GM04504 (cell line): ENCODE measurements at places on chromosomes 5 and 9.

DNA sequence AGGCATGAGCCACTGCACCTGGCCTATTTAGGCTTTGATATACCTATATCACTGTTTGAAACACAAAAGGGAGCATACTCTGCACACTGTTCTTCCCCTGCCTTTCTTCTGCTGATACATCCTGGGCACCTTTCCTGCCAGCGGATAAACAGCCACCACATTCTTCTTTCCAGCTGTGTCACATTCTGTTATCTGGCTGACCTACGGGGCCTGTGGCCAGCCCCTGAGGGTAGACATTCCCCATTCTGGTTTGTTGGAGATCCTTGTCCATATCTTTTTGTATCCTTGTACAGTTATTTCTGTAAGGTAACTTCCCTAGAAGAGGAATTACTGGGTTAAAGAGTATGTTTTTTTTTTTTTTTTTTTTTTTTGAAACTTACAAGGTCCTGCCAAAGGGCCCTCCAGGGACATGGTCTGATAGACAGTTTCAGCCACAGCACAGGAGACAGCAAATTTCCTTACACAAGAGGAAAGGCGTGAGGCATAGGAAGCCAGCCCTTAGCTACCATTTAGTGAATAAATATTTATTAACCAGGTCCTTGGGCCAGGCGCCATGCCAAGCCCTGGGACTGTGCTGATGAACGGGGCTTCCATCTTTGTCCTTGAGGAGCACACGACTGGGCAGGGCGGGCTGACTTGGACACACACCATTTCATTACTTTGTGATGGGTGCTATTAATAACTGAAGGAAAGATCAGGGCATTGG lies 57.8 kb downstream of the ERGIC1 start:
- DNase-seq, result no peak

DNA sequence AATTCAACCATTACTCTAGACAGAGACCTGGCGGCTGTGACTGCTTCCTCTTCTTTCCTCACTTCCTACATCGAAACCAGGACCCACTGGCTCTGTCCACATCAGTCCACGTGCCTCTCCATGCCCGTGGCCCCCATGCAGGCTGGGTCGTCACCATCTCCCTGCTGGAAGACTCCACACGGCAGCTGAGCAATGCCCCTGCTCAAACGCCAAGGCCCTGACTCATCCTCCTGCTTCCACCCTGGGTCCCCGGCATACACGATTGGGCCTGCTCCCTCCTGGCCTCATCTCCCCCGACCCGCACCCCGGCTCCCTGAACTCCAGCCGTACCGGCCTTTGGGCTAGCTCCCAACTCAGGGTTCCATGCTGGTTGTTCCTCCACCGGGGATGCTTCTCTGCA lies 67.2 kb upstream of the IER5L start:
- no peak for DNase-seq

GRCh38 chr5:23721336-23721735 lies 213.9 kb downstream of the PRDM9 start:
- DNase-seq, result no peak

DNA sequence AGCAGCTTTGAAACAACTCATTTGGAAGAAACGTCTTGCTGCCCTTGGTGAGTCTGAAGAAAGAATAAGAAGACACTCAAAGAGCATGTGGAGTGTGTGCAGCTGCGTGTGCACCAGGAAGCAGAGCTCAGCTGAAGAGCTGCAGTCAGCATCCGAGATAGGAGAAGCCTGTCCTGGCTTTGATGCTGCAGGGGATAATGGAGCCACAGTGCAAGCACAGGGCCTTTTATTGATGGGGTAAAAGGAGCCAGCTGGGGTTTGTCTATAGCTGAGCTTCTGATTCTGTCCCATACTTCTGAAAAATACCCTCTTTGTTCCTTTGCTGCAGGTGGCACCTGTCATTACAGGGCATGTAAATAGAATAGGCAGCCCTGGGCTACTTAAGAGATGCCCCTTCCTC lies 375.7 kb upstream of the ZNF462 start:
- DNase-seq, result no peak

DNA sequence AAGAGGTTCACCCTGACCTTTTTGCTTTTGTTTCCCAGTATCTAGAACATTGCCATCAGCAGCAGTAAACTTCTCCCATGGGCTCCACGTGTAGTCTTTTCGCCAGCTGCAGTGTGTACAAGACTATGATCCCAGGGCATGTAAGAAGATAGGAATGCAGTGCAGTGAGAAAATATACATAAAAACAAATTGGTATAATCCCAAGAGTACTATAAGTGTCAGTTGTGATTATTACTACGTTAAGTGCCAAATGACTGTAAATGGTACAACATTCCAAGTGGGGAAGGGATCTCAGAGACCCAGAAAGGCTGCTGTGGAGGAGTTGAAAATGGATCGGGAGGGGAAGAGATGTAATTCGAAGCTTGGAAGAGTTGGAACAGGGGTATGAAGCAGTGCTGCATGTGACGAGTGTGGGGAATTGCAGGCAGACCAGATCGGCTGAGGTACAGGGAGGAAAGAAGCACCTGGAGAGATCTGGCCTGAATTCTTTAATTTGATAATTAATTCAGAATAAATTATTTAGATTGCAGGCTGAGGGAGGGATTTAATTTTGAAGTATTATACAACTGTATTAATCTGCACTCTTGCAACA lies 95.1 kb downstream of the FBXL7 start:
- DNase-seq, result no peak

GRCh38 chr5:40364441-40364840 lies 315.3 kb upstream of the PTGER4 start:
- DNase-seq, result no peak

DNA sequence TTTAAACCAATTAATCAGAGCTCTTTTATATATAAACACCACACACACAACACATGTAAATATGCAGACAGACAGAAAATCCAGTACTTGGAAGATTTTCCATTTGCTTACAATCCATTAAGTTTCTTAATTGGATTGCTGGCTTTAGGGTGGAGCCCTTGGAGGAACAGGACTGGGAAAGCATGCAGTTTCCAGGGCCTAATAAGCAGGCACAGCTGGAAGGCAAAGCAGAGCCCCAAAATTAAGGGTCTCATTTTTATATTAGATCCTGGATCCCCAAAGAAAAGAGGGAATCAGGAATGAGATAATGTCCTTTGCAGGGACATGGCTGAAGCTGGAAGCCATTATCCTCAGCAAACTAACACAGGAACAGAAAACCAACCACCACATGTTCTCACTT lies 13.1 kb upstream of the SMC2 start:
- no peak for DNase-seq

DNA sequence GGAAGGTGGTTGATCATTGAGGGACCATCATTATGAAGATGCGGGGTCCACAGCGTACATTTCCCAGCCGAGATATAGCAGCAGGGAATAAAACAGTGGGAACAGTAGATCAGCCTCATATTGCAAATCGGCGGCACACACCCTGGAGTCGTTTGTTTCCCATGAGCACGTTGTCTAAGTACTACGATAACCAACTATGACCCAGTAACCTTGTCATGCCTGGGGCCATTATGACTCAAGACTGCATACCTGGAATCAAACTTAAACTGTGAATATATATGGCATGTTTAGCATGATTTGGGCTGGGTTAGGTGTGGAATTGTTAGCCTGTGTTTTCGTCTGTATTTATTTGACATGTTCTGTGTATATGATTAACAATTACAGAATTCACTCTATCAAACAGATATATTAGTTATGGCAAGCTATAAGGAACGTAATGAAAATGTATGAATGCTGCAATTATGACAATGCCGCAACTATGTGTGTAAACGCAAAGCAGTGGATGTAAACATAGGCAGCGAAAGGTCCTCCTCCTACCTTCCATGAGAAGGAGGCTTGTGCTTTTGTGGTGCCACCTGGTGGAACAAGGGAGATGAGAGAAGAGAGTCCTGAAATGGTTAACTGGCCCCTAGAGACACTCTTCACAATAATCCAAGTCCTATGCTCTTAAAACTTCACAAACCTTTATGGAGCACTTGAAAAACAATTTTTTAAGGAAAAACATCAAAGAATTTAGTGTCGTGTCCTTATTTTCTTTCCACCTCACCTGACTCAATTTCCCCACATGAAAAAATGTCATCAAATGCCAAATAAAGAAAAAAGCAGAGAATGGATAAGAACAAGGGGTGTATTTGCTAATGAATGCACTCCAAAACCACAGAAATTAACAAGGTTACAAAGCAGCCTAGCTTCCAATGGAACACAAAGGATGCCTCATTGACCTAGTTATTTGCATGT lies 47.1 kb downstream of the SEMA5A start:
- DNase-seq, result no peak

- no peak for DNase-seq
Measured at GRCh38 chr9:99852617-99853016, 30.9 kb downstream of the NR4A3 start.

DNA sequence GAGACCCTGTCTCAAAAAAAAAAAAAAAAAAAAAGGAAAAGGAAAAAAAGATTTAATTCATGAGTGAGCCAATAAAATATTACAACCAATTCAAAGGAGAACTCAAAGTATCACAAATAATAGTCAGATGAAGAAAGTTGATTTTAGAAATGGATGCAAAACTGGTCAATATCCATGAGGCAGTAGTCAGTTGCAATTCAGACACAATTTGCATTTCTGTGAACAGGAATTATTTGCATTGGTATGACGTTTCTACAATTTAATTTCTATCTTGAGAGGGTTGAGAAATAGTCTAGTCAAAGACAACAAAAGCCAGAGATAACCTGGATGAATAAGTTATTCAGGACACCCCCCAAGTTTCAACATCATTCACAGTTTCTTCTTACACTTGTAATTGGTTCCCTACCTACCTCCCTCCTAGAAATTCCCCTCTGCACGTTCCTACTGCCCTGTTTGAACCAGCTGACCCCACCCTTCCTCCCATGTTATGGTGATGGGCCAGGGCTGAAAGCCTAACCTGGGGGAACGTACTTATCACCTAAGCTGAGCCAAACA lies 28.6 kb upstream of the CDKN2AIPNL start:
- DNase-seq, result no peak

DNA sequence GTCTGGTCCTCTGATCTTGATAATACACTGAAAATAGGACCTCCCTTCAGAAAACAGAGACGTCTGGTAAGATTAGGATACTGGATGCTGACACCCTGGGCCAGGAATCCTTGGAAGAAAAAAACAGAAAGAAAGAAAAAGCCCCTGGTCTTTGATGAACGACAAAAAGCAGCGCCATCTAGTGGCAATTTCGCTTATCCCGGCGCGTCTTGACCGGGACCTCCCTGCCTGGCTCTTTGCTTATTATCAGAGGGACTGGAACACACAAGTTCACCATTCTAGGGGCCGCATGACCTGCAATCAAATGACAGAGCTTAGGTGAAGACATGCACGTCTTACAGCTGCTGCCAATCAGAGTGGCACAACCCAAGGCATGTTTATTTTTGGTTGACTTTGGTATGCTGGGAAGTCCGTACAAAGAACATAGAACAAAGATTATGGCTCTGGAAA lies 114.9 kb upstream of the NFIB start:
- peak; percentile 15 for DNase-seq

- peak; percentile 2 for DNase-seq
Measured at GRCh38 chr9:72203205-72203803, 54.1 kb downstream of the GDA start.

DNA sequence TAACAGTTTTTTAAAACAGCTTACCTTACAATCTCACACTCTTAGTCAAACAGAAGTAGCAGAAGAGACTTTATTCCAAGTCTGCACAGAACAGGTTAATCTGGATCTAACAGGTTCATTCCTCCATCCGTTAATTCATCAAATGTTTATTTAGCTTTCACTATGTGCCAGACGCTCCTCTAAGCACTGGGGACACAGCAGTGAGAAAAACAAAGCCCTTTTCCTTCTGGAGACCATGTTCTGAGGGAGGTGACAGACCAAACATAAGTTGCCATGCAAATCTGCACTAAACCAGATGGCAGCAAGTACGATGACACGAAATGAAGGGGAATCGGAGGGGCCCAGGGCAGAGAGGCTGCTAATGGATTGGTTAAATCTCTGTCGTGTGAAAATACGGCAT lies 17.1 kb upstream of the GLIPR2 start:
- no peak for DNase-seq

DNA sequence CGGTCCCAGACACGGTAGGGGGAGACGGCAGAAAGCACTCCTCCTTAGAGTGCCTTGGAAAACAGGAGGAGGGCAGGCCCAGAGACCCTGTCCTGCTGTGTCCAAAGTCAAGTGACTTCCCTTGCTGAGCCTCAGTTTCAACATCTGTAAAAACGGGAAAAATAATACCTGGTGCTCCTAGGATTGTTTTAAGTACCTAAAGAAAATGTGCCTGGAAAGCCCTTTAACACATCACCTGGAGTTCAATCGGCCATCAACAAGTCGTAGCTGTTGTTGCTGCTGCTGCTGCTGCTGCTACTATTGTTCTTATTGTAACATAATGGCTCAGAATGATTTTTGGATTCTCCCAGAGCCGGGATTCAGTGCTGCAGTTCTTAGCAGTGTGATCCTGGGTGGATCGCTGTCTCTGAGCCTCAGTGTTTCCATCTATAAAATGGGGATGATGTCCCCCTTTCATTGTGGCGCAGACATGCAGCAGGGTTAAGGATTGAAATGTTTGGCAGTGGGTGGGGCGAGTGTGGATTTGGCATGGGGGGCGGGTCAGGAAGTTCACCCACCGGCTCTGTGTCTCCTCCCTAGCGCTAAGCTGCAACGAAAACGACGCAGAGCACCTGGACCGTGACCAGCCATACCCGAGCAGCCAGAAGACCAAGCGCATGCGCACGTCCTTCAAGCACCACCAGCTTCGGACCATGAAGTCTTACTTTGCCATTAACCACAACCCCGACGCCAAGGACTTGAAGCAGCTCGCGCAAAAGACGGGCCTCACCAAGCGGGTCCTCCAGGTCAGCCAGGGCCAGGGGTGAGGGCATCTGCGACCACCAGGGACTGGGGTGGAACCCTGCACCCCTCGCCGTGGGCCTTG lies 9.2 kb downstream of the LHX2 start:
- no peak for DNase-seq

- no peak for DNase-seq
Measured at GRCh38 chr5:125316391-125316790, 570.0 kb upstream of the ZNF608 start.

DNA sequence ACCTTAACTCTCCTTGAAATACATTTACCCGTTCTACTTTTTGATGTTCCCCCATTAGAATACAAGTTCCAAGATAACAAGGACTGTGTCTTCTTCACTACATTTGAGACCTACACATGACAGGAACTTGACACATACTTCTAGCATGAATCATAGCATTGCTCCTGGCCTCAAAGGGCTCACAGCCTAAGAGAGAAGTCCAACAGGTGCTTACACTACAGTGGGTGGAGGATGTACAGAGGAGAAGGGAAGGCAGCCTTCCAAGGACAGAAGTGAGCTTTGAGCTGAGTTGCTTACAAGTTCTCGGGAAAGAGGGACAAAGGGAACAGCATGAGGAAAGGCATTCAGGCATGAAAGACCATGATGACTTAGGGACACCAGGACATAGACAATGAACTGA lies 56.9 kb upstream of the MSX2 start:
- no peak for DNase-seq

DNA sequence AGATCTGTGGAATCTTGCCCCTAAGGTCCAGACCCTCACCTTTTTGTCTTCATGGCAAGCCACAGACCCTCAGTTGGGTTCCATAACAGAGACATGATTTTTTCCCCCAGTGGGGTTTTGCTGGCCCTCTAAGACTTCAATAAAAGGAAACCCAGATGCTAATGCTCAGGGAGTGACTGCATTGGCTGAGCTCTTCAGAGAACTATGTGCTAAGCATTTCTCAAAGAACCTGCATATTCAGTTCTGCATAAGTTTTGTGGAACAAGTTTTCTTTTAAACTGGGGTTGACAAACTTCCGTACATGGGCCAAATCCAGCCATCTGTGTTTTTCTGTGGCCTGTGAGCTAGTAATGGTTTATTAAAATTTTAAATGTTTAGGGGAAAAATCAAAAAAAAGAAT lies 159.8 kb upstream of the GDNF start:
- no peak for DNase-seq

- no peak for DNase-seq
Measured at GRCh38 chr9:20985851-20986600, 45.4 kb downstream of the HACD4 start.
